ENCODE measurements at places on chromosomes 11 and 22.

GRCh38 chr22:36359470-36359996 lies 28.2 kb downstream of the MYH9 start:
- DNase-seq = no peak

DNA sequence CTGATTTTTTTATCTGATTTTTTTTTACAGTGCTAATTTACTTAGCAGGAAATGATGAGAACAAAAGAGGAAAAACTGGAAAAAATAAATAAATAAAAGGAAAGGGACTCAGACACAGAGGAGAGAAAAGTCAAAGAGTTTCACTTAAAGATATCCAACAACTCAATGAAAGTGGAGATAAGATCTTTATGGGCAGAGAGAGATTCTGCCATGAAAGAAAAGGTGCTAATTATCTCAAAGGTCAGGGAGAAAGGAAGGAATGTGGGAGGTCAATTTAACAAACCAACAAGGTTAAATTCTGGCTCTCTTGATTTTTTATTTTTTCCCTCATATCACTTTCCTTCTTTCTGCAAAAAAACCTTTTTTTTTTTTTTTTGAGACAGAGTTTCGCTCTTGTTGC lies 86.0 kb downstream of the DENND5A start:
- no peak for DNase-seq

- no peak for DNase-seq
These were observed 26.7 kb upstream of the PICK1 start for GRCh38 chr22:38030311-38031133.

- no peak for DNase-seq
These were observed 3.3 kb downstream of the MTMR2 start for GRCh38 chr11:95920460-95921105.

DNA sequence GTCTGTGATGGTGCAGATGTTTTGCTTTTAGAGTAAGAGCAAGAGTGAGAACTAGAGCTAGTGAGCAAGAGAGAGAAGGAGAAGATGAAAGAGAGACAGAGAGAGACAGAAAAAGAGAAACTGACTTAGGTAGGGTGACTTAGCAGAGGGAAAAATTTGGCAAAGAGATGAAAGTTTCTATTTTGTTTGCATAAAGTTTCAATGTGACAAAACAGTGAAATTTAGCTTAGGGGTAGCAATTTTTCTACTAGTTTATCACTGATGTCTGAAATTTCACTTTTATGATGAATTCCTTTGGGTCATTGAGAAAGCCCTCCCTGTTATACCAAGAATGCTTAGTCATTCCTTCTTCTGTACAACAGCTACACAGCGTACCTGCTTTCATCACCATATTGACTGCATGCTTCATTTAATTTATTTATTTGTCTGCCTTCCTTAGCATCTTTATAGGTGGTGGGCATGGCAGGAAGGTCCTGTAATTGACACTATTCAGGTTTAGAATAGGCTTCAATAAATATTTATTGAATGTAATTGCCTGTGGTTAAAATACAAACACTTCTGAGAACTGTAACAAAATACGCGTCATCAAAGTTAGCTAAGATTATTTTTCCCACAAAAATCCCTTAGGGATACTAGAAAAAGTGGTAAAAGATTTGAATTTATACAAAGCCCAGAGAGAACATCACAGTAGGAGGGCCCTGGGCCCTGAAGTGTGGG lies 19.9 kb upstream of the CTSC start:
- DNase-seq = peak; percentile 10

GRCh38 chr11:63132985-63133775 lies 10.8 kb downstream of the SLC22A24 start:
- no peak for DNase-seq

DNA sequence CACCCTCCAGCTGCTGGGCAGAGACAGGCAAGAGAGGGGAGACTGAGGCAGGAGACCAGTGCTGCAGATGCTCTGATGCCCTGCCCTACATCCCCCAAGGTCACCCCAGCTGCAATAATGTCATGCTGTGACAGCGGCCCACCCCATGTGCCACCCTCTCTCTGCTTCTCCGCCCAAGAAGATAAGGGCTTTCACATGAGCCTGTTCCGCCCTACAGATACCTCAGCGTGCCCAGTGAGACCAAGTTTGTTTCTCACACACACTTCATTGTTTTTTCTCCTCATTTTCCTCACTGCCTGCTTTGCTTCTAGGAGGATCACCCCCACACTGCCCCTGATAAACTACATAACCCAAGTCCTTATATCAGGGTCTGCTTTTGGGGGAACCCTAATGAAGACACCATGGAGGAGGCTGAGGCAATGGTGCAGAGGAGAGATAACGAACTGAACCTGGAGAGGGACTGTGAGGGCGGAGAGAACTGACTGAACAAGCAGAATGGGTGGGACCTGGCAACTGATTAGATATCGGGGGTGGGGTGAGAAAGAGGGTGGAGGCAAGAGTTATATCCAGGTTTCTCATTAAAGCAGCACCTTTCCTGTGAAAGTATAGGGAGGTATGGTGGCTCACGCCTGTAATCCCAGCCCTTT lies 37.5 kb upstream of the TSKU start:
- no peak for DNase-seq

- no peak for DNase-seq
These were observed 141.0 kb downstream of the MSANTD4 start for GRCh38 chr11:105881027-105881426.

- no peak for DNase-seq
These were observed 8.4 kb downstream of the P2RY2 start for GRCh38 chr11:73226297-73227006.

GRCh38 chr22:48486134-48486532 lies 1341.5 kb downstream of the BRD1 start:
- no peak for DNase-seq

GRCh38 chr22:48079505-48080290 lies 1317.2 kb downstream of the TBC1D22A start:
- DNase-seq = no peak

DNA sequence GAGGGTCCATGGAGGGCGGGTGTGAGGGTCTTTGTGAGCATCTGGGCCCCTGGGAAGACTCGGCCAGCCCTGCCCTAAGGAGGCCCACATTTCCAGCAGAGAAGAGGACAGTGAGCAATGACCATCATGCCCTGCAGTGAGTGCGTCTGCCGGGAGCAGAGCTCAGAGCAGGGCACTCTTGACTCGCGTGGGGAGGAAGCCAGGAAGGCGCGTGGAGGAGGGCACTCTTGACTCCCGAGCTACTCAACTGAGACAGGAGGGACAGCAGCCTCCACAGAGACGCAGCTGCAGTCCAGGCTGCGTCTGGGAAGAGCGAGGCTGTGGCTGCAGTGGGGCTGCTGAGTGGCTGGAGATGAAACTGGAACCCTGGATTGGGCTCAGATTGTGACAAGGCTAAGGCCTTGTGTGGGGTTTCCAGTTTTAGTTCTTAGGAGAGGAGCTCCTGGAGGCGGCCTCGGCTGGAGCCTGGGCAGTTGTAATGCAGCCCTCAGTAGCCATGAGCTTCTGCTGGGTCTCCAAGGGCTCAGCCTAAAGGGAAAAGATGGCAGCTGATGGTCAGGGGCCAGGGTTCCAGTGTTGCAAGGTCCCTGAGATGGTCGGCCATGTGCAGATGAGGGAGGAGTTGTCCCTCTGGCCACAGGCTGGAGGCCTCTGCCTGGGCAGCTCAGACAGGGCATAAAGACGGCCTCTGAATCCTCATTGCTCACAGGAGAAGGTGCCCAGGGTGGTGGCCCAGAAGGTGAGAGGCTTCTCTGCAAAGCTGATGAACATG lies 264.7 kb upstream of the B3GAT1 start:
- no peak for DNase-seq

- no peak for DNase-seq
These were observed 16.4 kb upstream of the SLC25A1 start for GRCh38 chr22:19194766-19195536.

- DNase-seq = peak; percentile 92
These were observed 19.6 kb downstream of the VPS37C start for GRCh38 chr11:61141601-61142028.

GRCh38 chr11:29518389-29519174 lies 498.2 kb downstream of the KCNA4 start:
- no peak for DNase-seq

DNA sequence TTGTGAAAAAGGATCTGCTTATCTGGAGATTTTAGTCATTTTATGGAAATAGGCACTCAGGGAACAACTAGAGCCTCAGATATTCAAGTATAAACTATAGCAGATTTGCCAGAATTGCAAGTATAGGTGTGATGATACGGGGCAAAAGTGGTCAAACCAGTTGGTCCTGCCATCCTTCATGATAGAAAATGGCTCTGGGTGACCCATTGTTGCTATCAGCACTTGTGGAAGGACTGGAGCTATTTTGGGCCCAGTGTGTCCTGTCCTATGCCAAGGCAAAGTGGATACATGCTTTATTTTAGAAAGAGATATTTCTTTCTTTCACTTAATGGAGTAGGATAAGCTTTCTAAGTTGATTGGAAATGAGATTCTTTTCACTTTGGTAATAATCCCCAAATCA lies 85.2 kb downstream of the PPP6R3 start:
- no peak for DNase-seq

GRCh38 chr11:129090056-129090455 lies 102.1 kb downstream of the ARHGAP32 start:
- DNase-seq = no peak

DNA sequence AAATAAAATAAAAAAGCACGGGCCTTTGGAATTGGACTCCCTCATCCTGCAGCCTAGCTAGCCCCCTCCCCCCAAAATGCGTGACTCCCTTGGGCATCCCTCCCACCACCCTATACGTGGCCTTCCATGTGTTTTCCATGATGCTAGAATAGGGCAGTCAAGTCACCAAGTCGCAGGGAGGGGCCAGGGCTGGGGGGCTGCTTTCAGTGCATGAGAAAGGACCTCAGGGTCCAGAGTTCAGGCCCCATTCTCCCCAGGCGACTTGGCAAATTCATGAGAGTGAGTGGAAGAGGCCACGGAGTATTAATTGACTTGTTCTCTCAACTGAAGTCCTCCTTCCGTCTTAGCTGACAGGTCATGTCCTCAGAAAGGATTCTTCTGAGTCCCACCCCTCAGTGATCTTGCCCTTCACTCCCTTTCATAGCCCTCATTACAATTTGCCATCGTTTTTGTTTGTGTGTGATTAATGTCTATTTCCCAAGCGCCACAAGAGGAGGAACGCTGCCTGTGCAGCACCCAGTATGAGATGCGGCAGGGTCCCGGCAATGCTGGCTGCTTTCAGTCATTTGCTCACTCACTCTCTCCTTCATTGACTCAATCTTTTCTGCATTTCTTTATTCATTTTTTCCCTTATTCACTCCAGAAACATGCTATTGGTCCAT lies 17.4 kb downstream of the LRRC32 start:
- DNase-seq = no peak

DNA sequence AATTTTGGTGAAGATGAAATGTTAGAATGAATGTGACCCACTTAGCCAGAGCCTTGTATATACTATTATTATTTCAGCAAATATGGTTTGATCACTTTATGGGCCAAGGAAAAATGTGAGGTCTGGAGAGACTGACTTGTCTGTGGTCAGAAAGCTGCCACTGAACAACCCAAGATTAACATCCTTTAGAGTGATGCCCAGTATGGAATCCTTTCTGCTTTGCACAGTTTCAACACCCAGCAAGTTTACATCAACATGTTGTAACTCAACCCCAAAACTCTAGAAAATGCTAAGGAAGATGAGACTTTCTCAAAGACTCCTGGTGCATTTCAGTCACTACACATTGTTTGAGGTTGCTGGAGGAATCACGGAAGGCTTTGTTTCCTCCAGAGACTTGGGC lies 107.7 kb downstream of the SNX19 start:
- no peak for DNase-seq

DNA sequence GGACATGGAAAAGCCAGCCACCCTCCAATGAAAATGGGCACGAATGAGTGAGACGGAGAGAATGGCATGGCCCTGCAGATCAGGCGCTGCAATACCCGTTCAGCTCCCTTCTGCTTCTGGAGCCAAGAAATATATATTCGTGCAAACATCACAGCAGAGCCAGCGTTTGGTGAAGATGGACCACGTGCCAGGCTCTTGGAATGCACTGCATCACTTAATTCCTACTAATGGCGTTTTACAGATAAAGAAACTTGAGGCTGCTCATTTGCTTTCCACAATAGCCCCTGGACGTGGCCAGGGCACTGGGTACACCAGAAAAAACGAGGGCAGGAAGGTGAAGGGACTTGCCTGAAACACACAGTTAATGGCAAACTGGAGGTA lies 1.6 kb upstream of the FXYD2 start:
- DNase-seq = no peak

DNA sequence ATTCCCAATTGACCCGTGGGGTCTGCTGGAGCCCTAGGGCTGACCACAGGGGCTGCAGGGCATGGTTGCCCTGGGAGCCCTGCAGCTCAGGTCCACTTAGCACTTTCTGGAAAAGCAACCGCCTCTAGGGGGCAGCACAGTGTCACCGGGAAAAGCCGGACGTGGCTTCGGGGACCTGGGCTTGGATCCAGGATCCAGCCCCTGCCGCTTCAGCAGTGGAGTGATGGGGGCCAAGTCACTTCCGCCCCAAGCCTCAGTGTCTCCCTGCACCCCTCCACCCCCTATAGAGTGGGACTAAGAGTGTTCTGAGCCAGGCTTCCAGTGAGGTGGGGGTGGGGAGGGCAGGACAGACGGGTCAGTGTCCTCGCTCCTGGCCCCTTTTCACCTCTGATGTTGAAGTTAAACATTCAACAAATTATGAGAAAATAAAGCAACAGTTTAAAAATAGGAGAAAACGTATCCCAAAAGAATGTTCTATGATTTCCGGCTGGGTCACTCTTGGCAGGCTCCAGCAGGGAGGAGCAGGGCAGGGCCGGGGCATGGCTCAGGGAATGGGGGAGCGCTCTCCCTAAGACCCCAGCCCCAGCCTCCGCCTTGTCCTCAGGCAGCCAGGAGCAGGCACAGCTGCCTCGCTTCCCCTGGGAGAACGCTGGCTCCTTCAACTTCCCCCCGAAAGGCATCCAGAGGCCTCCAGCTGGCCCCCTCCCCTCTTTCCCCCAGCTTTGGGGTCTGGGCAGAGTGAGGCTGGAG lies 96.5 kb upstream of the FGF3 start:
- DNase-seq = peak; percentile 36

- DNase-seq = no peak
These were observed 6.4 kb downstream of the YAP1 start for GRCh38 chr11:102116453-102117205.

DNA sequence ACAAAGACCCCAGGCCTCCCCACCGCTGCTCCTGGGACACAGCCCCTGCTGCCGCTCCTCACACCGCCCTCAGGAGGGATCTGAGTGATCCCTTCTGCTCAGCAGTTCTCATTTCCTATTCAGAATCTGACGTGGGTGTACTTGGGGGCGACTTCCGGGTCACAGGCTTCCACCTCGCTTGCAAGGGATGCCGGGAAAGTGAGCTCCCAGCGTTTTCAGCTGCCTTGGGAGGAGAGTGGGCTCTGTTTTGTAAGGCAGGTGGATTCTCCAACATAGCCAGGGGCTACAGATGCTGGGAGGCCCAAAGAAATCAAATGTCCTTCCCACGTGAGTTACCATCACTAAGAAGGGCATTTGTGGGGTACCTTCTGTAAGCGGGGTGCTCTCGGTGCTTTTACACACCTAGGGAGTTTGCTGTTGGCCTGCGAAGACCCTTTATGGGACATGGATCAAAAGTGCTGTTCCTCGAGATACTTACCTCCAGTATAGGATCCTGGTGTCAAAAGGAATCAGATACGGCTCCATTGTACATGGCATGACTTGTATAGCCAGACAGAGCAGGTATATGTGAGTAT lies 9.7 kb upstream of the LRRC10B start:
- no peak for DNase-seq

- no peak for DNase-seq
These were observed 737.2 kb downstream of the LRRC4C start for GRCh38 chr11:40722179-40722795.
